Peyer's patch (tissue), 4 donors: ENCODE measurements at places on chromosomes 11 and 22.
A peak's percentile ranks its signal among the peaks of the same experiment; 100 is the strongest.

GRCh38 chr22:38228873-38229740 lies 27.3 kb downstream of the MAFF start:
- peak; percentile 68 for DNase-seq

DNA sequence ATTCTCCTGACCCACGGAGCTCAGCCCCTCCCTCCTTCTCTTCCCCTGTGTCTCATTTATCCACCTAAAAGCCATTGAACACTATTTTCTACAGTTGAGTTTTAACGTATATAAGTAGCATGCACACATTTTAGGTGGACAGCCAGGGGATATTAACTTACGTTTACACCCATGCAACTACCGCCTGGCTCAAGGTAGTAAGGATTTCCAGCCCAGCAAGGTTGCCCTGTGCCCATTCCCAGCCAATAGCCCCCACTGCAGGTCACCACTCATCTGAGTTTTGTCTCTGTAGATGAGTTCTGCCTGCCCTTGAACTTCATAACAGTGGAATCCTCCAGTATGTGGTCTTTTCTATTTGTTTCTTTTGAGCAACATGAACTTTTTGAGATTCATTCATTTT lies 65.4 kb downstream of the SMIM38 start:
- DNase-seq: no peak

- DNase-seq: no peak
Observed at GRCh38 chr11:95764267-95764898, 25.2 kb downstream of the FAM76B start.

GRCh38 chr22:42586381-42586780 lies 28.3 kb downstream of the POLDIP3 start:
- no peak for DNase-seq

- no peak for DNase-seq
Observed at GRCh38 chr11:106990331-106990730, 27.9 kb downstream of the GUCY1A2 start.

DNA sequence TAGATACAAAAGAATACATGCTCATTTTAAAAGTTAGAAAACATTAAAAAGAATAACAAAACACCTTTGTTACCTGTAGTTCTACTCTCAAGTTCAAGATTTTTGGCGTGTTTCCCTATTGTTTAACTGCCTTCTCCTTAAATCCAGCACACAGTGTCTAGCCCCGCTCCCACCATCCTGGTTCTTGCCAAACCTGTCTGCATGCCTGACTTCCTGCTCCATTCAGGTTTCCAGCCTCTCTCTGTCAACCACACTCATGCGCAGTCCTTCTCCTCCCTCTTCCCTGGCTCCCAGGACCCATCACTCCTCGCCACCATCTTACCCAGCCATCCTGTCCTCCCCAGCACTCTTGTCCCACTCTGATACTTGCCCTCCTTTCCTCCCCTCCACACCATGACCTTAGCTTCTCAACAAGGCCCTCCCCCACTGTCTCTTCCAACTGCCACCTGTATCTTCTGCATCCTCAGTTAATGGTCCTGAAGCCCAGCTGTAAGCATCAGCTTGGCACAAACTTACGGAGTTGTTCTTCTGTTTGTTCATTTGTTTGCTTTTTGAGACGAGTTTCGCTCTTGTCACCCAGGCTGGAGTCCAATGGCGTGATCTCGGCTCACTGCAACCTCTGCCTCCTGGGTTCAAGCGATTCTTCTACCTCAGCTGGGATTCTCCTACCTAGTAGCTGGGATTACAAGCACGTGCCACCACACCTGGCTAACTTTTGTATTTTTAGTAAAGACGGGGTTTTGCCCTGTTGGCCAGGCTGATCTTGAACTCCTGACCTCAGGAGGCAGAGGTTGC lies 7.5 kb upstream of the MYH9 start:
- no peak for DNase-seq

- DNase-seq: no peak
Observed at GRCh38 chr11:113496026-113496651, 20.9 kb upstream of the DRD2 start.
